MG63 (cell line): ENCODE measurements at places on chromosomes 12 and 14.
A peak's percentile ranks its signal among the peaks of the same experiment; 100 is the strongest.

DNA sequence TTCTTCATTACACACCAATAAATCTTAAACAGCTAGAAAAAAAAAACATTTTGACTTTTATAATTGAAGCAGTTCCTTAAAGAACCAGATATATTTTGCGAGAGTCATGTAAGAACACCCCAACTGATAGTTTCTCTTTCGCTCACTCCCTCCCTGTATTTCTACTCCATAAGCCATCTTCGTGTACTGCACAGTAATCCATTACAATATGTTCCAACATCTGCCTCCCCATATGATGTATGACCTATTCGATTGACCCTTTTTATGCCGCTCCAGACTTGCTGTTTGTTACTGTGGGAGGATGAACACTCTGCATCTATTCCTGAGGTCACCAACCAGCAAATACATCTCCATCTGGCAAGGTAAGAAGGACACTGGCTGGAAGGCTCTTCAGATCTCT, 331.7 kb downstream of the SOX5 start:
- DNase-seq = no peak

- DNase-seq = no peak
These were observed 36.3 kb upstream of the PLEKHA5 start for GRCh38 chr12:19093218-19093617.

DNA sequence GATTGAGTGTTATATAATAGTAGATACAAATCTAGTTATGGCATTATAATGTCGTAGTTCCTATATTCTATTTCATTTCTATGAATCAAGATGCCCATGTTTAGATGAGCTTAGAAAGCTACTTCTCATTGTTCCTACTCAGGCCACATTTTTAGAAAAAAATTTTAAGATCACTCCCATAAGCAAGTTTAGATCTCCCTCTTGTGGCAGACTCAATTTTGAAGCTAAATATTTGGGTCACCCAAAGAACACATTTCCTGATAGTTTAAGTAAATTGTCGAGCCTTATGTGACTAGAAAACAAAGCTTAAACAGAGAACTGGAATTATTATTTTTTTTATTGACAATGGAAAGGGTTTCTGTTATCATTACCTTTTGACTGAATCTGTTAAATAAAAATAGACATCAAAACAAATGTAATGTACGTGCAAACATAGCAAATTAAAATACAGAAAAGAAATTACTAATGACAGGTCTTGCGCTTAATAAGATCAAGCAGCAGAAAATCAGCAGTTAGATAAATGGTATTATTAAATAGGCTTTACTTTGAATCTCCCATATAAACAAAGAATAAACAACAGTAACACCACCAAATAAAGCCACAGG, 180.2 kb downstream of the ACSS3 start:
- no peak for DNase-seq

GRCh38 chr12:91622981-91623380, 440.4 kb upstream of the DCN start:
- no peak for DNase-seq

DNA sequence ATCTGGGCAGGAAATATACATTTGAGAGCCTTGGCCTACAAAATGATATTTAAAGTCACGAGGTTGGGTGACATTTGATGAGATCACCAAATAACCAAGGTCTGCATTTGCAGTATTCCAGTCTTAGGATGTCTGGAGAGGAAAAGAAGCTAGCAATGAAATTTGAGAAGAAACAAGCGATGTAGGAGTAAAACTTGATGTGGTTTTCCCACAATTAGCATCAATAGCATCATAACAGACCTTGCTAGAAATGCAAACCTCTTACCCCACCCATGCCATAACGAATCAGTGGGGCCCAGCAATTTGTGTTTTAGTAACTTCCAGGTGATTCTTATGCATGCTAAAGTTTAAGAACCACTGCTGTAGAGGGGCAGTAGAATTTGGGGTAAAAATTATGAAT, 219.9 kb downstream of the PPFIA2 start:
- no peak for DNase-seq

DNA sequence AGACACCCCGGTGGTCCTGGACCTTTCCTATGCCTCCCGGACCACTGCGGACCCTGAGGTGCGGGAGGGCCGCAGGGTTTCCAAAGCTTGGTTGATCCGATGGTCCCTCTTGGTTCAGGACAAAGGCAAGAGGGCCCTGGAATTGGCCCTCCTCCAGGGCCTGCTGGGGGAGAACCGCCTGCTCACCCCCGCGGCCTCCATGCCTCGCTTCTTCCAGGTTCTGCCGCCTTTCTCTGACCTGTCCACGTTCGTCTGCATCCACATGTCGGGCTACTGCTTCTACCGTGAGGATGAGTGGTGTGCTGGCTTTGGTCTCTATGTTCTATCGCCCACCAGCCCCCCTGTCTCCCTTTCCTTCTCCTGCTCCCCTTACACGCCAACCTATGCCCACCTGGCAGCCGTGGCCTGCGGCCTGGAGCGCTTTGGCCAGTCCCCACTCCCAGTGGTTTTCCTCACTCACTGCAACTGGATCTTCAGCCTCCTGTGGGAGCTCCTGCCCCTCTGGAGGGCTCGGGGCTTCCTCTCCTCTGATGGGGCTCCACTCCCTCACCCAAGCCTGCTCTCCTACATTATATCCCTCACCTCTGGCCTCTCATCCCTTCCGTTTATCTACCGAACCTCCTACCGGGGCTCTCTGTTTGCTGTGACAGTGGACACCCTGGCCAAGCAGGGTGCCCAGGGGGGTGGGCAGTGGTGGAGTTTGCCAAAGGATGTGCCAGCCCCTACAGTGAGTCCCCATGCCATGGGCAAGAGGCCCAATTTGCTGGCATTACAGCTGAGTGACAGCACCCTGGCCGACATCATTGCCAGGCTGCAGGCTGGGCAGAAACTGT, 13.8 kb downstream of the CBLN3 start:
- no peak for DNase-seq

- DNase-seq = no peak
These were observed 4.8 kb downstream of the SLC38A1 start for GRCh38 chr12:46264057-46264456.

DNA sequence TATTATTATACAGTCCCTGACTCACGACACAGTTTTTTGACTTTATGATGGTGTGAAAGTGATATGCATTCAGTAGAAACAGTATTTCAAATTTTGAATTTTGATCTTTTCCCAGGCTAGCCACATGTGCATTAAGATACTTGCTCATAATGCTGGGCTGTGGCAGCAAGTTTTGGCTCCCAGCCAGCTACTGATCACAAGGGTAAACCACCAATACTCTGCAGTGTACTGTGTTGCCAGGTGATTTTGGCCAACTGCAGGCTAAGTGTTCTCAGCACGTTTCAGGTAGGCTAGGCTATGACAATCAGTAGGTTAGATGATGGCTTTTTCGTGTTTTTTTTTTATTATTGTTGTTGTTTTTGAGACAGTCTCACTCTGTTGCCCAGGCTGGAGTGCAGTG, 69.4 kb upstream of the ACTN1 start:
- DNase-seq = no peak

GRCh38 chr14:91270619-91271018, 26.1 kb upstream of the GPR68 start:
- no peak for DNase-seq

- peak; percentile 52 for DNase-seq
These were observed 1.1 kb upstream of the RPL41 start for GRCh38 chr12:56115329-56115728.

DNA sequence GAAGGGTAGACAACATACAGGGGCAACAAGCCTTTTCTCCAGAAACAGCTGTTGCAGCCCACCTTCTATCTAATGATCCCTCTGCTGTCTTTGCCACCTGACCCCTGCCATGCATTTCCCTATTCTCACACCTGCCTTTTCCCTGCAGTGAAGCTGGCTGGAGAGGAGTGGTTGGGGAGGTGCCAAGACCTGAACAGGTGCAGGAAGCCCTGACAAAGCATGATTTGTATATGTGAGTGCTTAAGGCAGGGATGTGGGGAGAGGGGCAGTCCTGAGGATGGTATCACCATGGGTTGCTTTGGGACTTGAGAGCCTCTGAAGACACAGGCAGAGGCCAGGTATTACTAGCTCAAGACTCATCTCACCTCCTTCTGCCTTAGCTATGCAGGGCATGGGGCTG, 2.9 kb upstream of the PFDN5 start:
- DNase-seq = no peak

DNA sequence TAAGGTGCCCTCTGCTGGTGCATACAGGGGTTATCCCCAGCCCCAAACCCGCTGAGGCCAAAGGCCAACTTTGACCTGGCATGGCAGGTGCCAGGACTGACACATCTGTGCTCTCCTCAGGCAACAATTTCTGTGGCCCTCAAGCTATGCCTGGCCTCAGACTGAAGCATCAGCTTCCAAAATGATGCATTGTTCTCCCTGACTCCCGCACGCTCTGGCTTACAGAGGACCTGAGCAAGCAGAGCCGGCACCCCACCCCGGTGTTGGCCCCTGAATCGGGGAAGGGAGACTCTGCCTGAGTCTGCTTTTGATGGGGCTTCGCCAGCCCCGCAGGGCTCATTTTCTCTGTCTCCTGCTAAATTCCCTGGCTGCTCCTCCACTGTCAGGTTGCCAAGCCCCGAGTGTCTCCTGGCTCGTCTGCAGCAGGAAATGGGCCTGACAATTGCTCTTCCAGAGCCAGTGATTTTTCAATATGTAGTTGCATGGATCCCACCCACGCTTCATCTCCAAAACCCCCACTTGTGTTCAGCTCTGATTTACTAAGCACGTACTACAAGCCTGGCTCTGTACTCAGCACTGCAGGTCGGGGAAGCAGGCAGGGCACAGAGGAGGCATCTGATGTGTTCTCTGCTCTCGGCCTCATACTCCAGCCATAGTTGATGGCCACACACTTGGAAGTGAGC, 126.1 kb downstream of the SLC38A6 start:
- DNase-seq = peak; percentile 82

- peak; percentile 26 for DNase-seq
These were observed 82.0 kb upstream of the HMGA2 start for GRCh38 chr12:65742018-65743010.

DNA sequence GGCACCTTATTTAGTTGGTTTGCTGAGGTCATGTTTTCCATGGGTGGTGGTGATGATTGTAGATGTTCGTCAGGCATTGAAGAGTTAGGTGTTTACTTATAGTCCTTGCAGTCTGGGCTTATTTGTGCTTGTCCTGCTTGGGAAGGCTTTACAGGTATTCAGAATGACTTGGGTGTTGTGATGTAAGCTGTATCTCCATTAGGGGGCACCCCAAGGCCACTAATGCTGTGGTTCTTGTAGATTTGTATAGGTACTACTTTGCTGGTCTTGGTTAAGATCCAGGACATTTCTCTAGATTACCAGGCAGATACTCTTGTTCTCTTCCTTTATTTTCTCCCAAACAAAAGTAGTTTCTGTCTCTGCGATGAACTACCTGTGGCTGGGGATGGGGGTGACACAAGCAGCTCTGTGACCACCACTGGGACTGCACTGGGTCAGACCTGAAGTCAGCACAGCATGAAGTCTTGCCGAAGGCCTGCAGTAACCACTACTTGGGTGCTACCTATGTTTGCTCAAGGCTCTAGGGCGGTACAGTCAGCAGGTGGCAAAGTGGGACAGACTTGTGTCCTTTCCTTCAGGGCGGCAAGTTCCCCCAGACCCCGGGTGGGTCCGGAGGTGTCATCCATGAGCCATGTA, 35.8 kb upstream of the FBXO33 start:
- no peak for DNase-seq

DNA sequence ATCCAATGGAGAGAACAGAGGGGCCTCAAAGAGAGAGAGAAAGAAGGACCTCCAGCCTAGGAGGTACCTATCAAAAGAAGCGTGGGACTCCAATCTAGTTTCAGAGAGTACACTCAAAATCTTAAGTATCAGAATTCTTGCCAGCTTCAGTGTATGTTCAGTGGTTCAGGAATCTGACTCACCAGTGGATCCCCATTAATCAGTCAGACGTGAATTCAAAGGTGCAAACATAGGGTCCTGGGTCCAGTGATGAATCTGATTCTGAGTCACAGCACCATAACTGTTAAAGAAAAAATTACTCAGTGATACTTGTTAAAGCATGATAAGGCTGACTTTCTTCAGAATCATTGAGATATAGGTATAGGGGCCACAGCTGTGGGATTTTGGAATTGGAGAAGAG, 33.2 kb downstream of the ETNK1 start:
- DNase-seq = peak; percentile 29

DNA sequence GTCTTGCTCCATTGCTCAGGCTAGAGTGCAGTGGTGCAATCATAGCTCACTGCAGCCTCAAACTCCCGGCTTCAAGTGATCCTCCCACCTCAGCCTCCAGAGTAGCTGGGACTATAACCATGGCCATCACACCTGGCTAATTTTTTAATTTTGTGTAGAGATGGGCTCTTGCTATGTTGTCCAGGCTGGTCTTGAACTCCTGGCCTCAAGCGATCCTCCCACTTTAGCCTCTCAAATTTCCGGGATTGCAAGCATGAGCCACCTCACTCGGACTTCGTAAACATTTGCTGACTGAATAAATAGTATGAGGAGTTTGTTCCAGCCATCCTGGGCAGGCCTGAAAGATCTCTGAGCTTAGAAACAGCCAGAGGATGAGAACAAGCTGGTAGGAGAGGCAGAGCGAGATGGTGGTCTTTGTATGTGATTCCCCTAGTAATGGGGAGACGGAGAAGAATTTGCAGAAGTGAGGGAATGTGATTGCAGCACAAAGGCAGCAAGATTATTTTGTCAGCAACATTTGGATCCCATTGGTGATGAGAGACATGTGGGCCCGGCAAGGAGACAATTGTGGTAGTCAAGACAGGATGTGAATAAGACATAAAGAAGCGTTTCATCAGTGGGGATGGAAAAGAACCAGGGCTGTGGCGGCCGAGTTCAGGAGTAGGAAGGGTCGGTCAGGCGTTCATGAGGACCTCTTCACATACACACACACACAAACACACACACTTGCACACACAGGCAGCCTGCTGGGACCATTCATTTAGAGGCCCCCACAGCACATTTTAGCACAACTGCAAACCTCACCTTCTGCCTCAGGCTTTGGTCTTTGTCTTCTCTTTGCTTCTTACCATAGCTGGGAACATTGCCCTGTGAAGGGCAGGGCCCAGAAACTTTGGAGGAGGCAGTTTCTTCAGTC, 155.5 kb downstream of the ZFP36L1 start:
- DNase-seq = no peak

- DNase-seq = no peak
These were observed 415.8 kb downstream of the TMTC2 start for GRCh38 chr12:83102499-83102898.

- no peak for DNase-seq
These were observed 51.6 kb downstream of the PPP4R4 start for GRCh38 chr14:94225460-94226378.

DNA sequence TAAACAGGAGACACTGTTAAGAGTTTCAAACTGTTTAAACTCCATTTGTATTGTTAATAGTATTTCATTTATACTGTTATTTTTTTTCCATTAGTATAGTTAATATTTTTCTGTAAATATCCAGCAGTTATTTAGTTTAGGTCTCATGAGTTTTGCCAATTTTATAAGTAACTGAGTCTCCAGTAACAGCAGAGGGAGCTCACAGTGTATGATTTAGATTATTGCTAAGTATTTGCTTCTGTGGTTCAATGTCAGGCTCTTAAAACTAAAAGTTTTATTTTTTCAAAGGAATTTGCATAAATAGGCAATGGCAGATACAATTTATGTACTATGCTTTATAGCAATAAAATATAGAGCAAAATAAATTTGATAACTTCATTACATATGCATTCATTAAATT, 209.7 kb downstream of the ATXN7L3B start:
- no peak for DNase-seq
